ENCODE measurements at places on chromosomes 12 and 14. TPM values are rescaled to one million over a fixed set of nuclear protein-coding genes. Genes with fewer than 3 reads are reported as not detected.

KRT5 gene
- 0.52 TPM for total RNA-seq

CLEC4C gene
- total RNA-seq, result not detected

TAS2R42 gene
- total RNA-seq, result not detected

SLC24A4 gene
- not detected for total RNA-seq

MPHOSPH9 gene
- total RNA-seq, result 29.6 TPM

PAH gene
- not detected for total RNA-seq

KRT3 gene
- total RNA-seq, result not detected

SLCO1B1 gene
- total RNA-seq, result not detected

RECQL gene
- total RNA-seq, result 80.0 TPM

IFNG gene
- total RNA-seq, result not detected

FANCM gene
- 4.2 TPM for total RNA-seq

KLHDC1 gene
- total RNA-seq, result 3.4 TPM

POMT2 gene
- total RNA-seq, result 27.1 TPM

SERPINA10 gene
- total RNA-seq, result not detected

LPAR5 gene
- total RNA-seq, result not detected

GLIPR1L2 gene
- 0.46 TPM for total RNA-seq

TRAFD1 gene
- total RNA-seq, result 30.0 TPM

OR6C2 gene
- not detected for total RNA-seq

KRT71 gene
- total RNA-seq, result not detected

PRH2 gene
- not detected for total RNA-seq

NEUROD4 gene
- not detected for total RNA-seq

GAS2L3 gene
- 11.5 TPM for total RNA-seq

MED13L gene
- total RNA-seq, result 88.9 TPM

KRT85 gene
- total RNA-seq, result not detected

INHBC gene
- total RNA-seq, result not detected

MLF2 gene
- total RNA-seq, result 158 TPM

CCDC88C gene
- total RNA-seq, result 0.10 TPM

PTPN21 gene
- total RNA-seq, result 16.4 TPM

CEBPE gene
- total RNA-seq, result not detected

ZFYVE1 gene
- 16.4 TPM for total RNA-seq

TMEM30B gene
- 0.86 TPM for total RNA-seq

IGFBP6 gene
- total RNA-seq, result 417 TPM

PNMA1 gene
- total RNA-seq, result 45.0 TPM

RIPK3 gene
- total RNA-seq, result not detected

VASH1 gene
- total RNA-seq, result 7.7 TPM

PLBD1 gene
- total RNA-seq, result 0.86 TPM

DNAI7 gene
- 0.53 TPM for total RNA-seq

SAV1 gene
- total RNA-seq, result 26.7 TPM

CLEC1B gene
- total RNA-seq, result not detected

CCDC38 gene
- not detected for total RNA-seq

FOXN4 gene
- not detected for total RNA-seq

FGD6 gene
- total RNA-seq, result 9.8 TPM

ZDHHC22 gene
- not detected for total RNA-seq

RASSF8 gene
- total RNA-seq, result 149 TPM

STXBP6 gene
- total RNA-seq, result 1.7 TPM

IRAK4 gene
- 15.1 TPM for total RNA-seq

GUCY2C gene
- not detected for total RNA-seq

ZNF10 gene
- total RNA-seq, result 10.8 TPM

C12orf54 gene
- not detected for total RNA-seq

NXPH4 gene
- 49.1 TPM for total RNA-seq

All from smooth muscle cell of the pulmonary artery (primary cell).